Renal cortical epithelial cell (primary cell): ENCODE measurements at places on chromosomes 1 and 21. TPM values are rescaled to one million over a fixed set of nuclear protein-coding genes. Genes with fewer than 3 reads are reported as not detected.
A peak's percentile ranks its signal among the peaks of the same experiment; 100 is the strongest.

The KRTAP11-1 gene
- total RNA-seq: not detected in 2 replicates

The FCGR3A gene
- total RNA-seq: not detected in 2 replicates

The PRDM16 gene
- total RNA-seq: 0.94 TPM in 1 of 2 replicates, not detected in the other

The VAV3 gene
- 4.7 and 126 TPM in 2 replicates for total RNA-seq

The CASZ1 gene
- 7.8 and 8.9 TPM in 2 replicates for total RNA-seq

The SYT6 gene
- total RNA-seq: not detected in 2 replicates

DNA sequence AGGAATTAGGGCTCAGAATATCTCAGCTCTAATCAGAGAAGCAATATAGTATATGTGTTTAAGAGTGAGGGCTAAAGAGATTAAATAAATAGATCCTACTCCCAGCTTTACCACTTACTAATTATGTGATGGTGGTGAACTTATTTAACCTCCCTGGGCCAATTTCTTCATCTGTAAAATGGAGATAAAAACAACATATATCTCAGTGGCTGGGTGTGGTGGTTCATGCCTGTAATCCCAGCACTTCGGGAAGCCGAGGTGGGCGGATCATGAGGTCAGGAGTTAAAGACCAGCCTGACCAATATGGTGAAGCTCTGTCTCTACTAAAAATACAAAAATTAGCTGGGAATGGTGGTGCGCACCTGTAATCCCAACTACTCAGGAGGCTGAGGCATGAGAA lies 135.2 kb downstream of the SLC44A5 start:
- DNase-seq: no peak

- no peak for DNase-seq
Observed at GRCh38 chr1:193543259-193543658, 356.8 kb upstream of the B3GALT2 start.

DNA sequence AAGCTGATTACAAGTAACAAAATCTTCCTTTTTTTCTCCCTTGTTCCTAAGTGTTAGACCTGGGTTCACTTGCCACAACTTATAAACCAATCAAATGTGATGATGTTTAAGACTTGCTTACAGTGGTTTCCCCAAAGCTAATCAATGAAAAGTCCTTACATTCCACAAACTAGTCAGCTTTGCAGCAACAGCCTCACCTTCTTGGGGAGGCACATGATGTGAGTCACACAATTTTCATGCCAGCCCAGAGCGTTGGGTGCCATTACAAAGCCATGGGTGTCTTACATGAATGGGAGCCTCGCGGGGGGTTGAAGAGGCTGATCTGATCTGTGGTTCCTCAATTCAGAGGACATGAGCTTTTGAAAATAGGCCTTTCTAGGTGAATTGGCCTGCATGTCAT lies 91.6 kb upstream of the UBE2U start:
- DNase-seq: peak; percentile 86

DNA sequence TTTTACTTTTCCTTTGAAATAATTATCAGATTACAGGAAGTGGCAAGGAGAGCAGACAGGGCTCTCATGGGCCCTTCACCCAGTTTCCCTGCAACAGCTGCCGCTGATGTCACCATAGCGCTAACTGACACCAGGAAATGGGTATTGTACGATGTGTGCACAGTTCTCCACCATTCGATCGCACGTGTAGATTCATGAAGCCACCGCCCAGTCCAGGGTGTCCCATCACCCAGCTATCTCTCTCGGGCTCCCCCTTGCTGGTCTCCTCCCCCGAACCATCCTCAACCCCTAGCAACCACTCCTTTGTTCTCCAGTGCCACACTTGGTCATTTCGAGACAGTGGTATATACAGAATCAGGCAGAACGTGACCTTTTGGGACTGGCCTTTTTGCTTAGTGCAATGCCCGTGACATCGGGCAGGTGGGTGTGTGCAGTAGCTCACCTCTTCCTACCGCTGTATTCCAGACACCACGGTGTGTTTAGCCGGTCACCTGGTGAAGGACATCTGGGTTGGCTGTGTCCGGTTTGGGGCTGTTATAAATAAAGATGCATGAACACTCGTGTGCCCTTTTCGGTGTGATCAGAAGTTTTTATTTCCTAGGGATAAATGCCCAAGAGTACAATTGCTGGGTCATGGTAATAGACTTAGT lies 118.4 kb downstream of the CRYAA start:
- no peak for DNase-seq

- peak; percentile 94 for DNase-seq
Observed at GRCh38 chr1:84853741-84854721, 39.0 kb downstream of the LPAR3 start.

GRCh38 chr1:19457607-19458006 lies 27.7 kb downstream of the CAPZB start:
- DNase-seq: no peak

DNA sequence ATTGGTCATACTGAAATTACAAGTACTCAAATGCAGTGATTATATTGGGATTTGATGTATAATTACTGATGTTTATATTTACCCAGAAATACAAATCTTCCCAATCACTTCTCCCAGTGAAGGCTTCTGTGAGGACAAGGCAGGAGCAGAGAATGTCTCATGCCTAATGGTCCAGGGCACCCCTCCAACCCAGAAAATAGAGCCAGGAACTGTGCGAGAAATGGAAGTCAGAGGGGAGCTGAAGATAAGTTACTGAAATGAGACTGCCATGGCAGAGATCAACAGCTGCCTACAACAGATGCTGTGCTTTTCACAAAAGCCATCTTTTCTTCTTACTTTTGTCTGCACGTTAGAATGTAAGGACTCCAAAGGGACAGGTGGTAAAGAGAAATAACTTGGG lies 171.2 kb downstream of the TTLL7 start:
- DNase-seq: no peak

GRCh38 chr1:209815490-209815889 lies 9.5 kb upstream of the IRF6 start:
- DNase-seq: no peak

- peak; percentile 9 for DNase-seq
Observed at GRCh38 chr1:114154963-114155322, 1.3 kb upstream of the SYT6 start.

- DNase-seq: no peak
Observed at GRCh38 chr1:43284065-43284464, 1.3 kb downstream of the C1orf210 start.
